Neural crest cell (in vitro differentiated cells): ENCODE measurements at places on chromosomes 1 and 21. TPM values are rescaled to one million over a fixed set of nuclear protein-coding genes. Genes with fewer than 3 reads are reported as not detected.

The FAF1 gene
- total RNA-seq, result 73.0 and 76.2 TPM in 2 replicates

The CD48 gene
- total RNA-seq, result not detected in 2 replicates

The TINAGL1 gene
- total RNA-seq, result not detected in 2 replicates

The FNDC10 gene
- 14.3 and 14.5 TPM in 2 replicates for total RNA-seq

The RGL1 gene
- 13.3 and 13.6 TPM in 2 replicates for total RNA-seq

The NFYC gene
- total RNA-seq, result 67.2 and 73.1 TPM in 2 replicates

The ARHGEF10L gene
- total RNA-seq, result 20.4 and 22.2 TPM in 2 replicates

The PADI3 gene
- not detected in 2 replicates for total RNA-seq

The TCHH gene
- total RNA-seq, result not detected in 2 replicates

The ATP6V1G3 gene
- not detected in 2 replicates for total RNA-seq

The IARS2 gene
- total RNA-seq, result 65.1 and 66.9 TPM in 2 replicates

The TMEM200B gene
- total RNA-seq, result 3.7 and 3.8 TPM in 2 replicates

The BARHL2 gene
- not detected in 2 replicates for total RNA-seq

- H3K27ac ChIP-seq, result no peak overlapping the region
- DNase-seq, result no peak
- no peaks in the 10 kb centered on the region for H3K4me1 ChIP-seq
- no peak overlapping the region for H3K4me3 ChIP-seq
- H3K36me3 ChIP-seq, result peaks cover 11% of the 10 kb centered on the region
Observed at GRCh38 chr21:15895142-15896106, 165.6 kb downstream of the USP25 start.

DNA sequence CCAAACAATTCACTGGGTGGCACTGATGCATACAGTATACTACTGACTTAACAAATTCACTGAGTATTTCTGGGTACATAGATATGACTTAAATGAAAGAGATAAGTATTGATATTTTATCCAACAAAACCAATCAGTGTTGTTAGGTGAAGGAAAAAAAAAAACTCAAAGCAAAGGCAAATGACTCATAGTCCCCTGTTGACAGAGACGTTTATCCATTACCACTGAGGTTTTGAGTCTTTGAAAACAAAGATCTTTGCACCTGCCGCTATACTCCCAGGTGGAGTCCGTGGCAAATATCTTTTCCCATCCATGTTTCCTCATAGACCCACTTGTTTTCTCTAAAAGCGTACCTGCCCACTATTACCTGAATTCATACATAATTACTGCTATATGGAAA is 18.4 kb downstream of the DYNLT5 start:
- no peaks in the 10 kb centered on the region for H3K4me1 ChIP-seq
- no peak for DNase-seq
- no peak overlapping the region for H3K27ac ChIP-seq
- no peak overlapping the region for H3K4me3 ChIP-seq
- H3K27me3 ChIP-seq, result no peaks in the 10 kb centered on the region

DNA sequence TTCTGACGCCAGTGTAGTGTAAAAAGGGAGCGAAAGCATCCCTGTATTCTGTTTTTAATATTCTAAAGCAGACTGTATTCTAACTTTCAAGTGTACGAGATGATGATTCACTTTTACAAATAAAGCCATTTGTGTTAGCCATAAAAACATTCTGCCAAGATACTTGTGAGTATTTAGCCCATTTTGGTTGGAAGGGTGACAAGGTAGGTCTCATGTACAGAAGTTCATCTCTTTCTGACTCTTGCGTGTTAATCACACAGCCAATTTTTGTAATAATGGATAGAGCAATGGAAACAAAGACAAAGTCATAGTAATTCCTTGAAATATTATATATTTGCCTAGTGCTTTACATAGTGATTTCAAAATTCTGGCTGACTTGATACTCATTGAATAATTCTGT is 125.3 kb upstream of the GREM2 start:
- H3K4me3 ChIP-seq, result no peak overlapping the region
- peaks cover 1% of the 10 kb centered on the region for H3K4me1 ChIP-seq
- no peaks in the 10 kb centered on the region for H3K27me3 ChIP-seq
- H3K27ac ChIP-seq, result no peak overlapping the region
- DNase-seq, result no peak

- DNase-seq, result no peak
- no peak overlapping the region for H3K4me3 ChIP-seq
Observed at GRCh38 chr1:42732126-42732680, 7.8 kb downstream of the CLDN19 start.

DNA sequence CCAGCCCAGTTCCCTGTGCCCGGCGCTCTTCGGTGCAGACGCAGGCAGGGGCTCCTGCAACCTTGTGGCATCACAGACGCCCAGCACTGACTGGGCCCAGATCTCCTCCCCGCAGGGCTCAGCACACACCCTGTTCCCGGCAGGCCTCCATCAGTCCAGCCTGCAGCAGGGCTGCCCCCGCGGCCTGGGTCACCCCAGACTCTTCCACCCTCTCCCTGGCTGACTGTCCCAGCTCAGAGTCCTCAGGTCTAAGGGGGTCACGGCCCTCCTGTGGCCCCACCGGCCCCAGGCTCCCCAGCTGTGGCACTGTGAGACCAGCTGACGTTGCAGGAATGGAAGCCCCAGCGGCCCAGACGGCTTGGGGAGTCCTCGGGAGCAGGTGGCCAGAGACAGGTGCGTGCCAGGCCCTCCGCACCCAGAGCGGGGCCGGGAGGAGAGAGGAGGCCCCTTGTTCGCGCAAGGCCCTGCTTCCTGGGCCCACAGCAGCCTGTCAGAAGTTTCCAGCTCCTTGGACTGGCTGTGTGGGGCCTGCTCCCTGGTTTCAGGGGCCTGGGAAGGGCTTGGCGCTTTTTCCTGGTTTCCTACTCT is 4.2 kb downstream of the B3GALT6 start:
- no peak for DNase-seq
- H3K4me3 ChIP-seq, result no peak overlapping the region
- H3K4me1 ChIP-seq, result peaks cover 16% of the 10 kb centered on the region
- no peak overlapping the region for H3K27ac ChIP-seq

DNA sequence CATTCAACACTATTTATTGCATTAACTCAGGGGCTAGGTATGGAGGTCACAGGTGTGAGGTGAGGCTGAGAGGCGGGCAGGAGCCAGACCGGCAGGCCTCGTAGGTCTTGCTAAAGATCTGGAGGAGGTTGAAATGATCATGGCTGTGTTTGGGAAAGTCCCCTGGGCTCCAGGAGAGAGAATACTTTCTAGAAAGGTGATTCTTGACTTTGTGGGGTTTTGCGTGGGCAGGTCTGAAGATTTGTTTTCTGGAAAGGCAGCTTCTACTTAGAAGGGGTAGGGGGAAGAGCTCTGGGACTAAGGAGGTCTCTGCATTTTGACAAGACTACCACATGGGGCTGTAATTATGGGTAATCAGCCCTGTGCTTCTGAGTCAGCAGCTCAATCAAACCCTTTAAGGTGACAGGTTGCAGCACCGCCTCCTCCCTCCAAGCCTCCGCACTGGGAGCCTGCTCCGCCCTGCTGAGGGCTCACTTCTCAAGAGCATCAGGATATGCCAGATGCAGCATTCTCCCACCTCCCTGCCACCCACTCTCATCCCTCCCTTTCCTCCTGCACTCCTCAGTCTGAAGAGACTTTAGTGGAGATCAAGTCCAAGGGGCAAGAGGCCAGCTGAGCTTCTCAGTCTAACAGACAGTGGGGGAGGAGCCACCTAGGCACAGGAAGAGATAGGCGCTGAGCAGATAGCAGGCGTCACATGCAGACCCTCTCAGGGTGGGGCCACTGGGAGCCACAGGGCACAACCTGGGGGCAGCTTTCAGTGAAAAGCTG is 30.5 kb downstream of the SLC30A1 start:
- H3K4me3 ChIP-seq, result no peak overlapping the region
- no peak overlapping the region for H3K27ac ChIP-seq
- no peak for DNase-seq

- H3K4me3 ChIP-seq, result no peak overlapping the region
- H3K36me3 ChIP-seq, result no peaks in the 10 kb centered on the region
- H3K27ac ChIP-seq, result peak overlapping the region; percentile 65
- no peak for DNase-seq
- no peaks in the 10 kb centered on the region for H3K27me3 ChIP-seq
- peaks cover 16% of the 10 kb centered on the region for H3K4me1 ChIP-seq
Observed at GRCh38 chr1:62271948-62272728, 47.1 kb downstream of the KANK4 start.

GRCh38 chr1:67314696-67315095 is 7.0 kb downstream of the IL12RB2 start:
- no peak for DNase-seq
- no peak overlapping the region for H3K4me3 ChIP-seq
- no peaks in the 10 kb centered on the region for H3K36me3 ChIP-seq
- peaks cover 11% of the 10 kb centered on the region for H3K4me1 ChIP-seq
- peaks cover 4% of the 10 kb centered on the region for H3K27me3 ChIP-seq

DNA sequence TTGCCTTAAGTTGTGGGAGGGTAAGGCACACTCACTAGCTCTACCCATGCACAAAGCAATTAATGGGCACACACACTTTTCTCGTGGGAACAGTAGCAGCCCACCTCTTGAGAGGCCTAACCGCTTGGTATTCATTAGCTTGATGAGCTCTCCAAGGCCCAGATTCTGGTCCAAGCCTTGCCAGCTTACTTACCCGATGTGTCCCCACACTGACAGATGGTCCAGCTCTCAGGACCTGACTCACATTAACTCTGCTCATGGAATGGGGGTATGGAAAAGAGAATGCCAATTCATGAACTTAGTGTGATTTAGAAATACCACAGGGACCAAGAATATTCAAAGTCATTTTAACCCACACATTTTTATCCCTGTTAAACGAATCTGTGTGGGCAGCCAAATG is 106.8 kb upstream of the CACHD1 start:
- no peak overlapping the region for H3K4me3 ChIP-seq
- no peaks in the 10 kb centered on the region for H3K36me3 ChIP-seq
- no peak for DNase-seq

GRCh38 chr1:42335809-42336518 is 929 bp upstream of the FOXJ3 start:
- H3K27me3 ChIP-seq, result peaks cover 8% of the 10 kb centered on the region
- H3K4me3 ChIP-seq, result peak overlapping the region; percentile 90
- no peaks in the 10 kb centered on the region for H3K36me3 ChIP-seq

- H3K36me3 ChIP-seq, result no peaks in the 10 kb centered on the region
- no peak overlapping the region for H3K4me3 ChIP-seq
- H3K4me1 ChIP-seq, result no peaks in the 10 kb centered on the region
- no peak overlapping the region for H3K27ac ChIP-seq
Observed at GRCh38 chr1:108096089-108096488, 104.1 kb downstream of the SLC25A24 start.

DNA sequence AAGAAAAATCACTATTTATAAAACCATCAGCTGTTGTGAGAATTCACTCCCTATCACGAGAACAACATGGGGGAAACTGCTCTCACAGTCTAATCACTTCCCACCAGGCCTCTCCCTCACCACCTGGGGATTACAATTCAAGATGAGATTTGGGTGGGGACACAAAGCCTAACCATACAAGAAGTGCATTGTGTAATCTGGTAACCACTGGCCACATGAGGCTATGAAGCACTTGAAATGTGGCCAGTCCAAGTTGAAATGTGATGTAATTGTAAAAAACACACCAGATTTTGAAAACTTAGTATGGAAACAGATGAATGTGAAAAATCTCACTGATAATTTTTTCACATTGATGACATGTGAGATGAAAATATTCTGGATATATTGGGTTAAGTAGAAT is 293.8 kb downstream of the TTLL7 start:
- no peaks in the 10 kb centered on the region for H3K27me3 ChIP-seq
- no peak for DNase-seq
- H3K4me1 ChIP-seq, result peaks cover 9% of the 10 kb centered on the region
- H3K4me3 ChIP-seq, result no peak overlapping the region
- H3K27ac ChIP-seq, result peak overlapping the region; percentile 60
- H3K36me3 ChIP-seq, result no peaks in the 10 kb centered on the region

DNA sequence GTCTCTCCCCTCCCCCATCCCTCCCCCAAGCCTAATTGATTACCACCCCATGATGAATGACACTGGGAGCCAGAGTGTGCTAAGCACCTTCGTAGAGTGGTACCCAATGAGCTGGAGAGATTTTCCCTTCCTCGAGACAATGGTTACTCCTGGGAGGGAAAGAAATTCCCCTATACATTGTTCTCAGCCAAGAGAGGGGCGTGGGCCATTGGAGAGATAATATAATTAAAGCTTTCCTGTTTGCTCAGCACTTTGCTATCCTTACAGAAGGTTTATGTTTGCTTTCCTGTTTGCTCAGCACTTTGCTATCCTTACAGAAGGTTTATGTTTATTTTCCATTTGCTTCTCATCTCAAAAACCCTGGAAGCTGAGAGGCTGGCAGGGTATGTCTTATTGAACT is 126.1 kb upstream of the KLHDC7A start:
- no peak for DNase-seq
- no peaks in the 10 kb centered on the region for H3K36me3 ChIP-seq
- no peak overlapping the region for H3K27ac ChIP-seq

DNA sequence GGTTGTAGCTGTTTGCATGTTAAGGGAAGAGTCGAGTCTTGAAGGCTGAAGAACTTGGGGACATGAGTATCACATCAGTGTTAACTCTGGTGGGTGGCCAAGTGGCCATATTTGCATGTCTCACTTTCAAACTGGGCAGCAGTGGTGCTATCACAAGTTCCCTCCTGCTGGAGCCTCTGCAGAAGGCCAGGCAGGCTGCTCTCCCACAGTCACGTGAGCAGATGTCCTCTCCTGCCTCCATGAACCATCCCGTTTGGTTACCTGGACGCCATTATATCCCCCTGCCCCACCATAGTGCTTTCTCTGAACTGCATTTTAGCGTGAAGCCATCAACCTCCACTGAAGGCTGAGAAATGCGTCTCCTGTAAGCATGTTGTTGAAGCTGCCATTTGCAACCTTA is 205.1 kb upstream of the LMO4 start:
- peaks cover 5% of the 10 kb centered on the region for H3K4me1 ChIP-seq
- DNase-seq, result no peak
- H3K27me3 ChIP-seq, result no peaks in the 10 kb centered on the region
- H3K27ac ChIP-seq, result no peak overlapping the region
- no peaks in the 10 kb centered on the region for H3K36me3 ChIP-seq

- no peak overlapping the region for H3K4me3 ChIP-seq
- no peak overlapping the region for H3K27ac ChIP-seq
- H3K27me3 ChIP-seq, result peaks cover 5% of the 10 kb centered on the region
- no peak for DNase-seq
- no peaks in the 10 kb centered on the region for H3K4me1 ChIP-seq
- no peaks in the 10 kb centered on the region for H3K36me3 ChIP-seq
Observed at GRCh38 chr1:221841251-221841982, 99.5 kb upstream of the DUSP10 start.

- H3K36me3 ChIP-seq, result peaks cover 6% of the 10 kb centered on the region
- no peak overlapping the region for H3K27ac ChIP-seq
- peaks cover 6% of the 10 kb centered on the region for H3K4me1 ChIP-seq
- H3K4me3 ChIP-seq, result no peak overlapping the region
- no peak for DNase-seq
- peaks cover 22% of the 10 kb centered on the region for H3K27me3 ChIP-seq
Observed at GRCh38 chr1:7198664-7199063, 413.4 kb downstream of the CAMTA1 start.

- no peak overlapping the region for H3K4me3 ChIP-seq
- DNase-seq, result no peak
- H3K36me3 ChIP-seq, result no peaks in the 10 kb centered on the region
Observed at GRCh38 chr1:58983162-58983561, 199.3 kb upstream of the JUN start.
